SK-N-SH treated with all-trans-retinoic acid at 6 μM for 48 hours (cell line): ENCODE measurements at places on chromosomes 4 and X.
A peak's percentile ranks its signal among the peaks of the same experiment; 100 is the strongest.

DNA sequence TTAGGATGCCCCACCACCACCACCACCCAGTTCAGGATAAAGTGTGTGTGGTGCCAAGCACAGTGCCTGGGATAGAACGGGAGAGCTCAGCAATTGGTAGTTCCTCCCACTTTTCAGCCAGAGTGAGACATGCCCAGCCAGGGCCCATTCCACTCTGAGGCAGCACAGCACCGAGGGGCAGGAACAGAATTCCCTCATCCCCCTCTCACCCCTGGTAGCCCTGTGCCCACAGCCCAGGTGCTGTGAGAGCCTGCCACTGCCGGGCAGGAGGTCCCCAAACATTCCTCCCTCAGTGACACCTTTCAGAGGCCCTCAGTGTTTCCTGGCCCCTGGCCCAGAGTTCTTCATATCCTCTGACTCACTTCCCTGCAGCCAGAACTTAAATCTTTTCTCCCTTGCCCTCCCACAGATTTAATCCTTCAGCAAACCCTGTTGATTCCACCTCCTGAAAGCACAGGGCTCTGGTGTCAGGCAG lies 8.1 kb downstream of the RIPPLY1 start:
- peak; percentile 68 for ATAC-seq

DNA sequence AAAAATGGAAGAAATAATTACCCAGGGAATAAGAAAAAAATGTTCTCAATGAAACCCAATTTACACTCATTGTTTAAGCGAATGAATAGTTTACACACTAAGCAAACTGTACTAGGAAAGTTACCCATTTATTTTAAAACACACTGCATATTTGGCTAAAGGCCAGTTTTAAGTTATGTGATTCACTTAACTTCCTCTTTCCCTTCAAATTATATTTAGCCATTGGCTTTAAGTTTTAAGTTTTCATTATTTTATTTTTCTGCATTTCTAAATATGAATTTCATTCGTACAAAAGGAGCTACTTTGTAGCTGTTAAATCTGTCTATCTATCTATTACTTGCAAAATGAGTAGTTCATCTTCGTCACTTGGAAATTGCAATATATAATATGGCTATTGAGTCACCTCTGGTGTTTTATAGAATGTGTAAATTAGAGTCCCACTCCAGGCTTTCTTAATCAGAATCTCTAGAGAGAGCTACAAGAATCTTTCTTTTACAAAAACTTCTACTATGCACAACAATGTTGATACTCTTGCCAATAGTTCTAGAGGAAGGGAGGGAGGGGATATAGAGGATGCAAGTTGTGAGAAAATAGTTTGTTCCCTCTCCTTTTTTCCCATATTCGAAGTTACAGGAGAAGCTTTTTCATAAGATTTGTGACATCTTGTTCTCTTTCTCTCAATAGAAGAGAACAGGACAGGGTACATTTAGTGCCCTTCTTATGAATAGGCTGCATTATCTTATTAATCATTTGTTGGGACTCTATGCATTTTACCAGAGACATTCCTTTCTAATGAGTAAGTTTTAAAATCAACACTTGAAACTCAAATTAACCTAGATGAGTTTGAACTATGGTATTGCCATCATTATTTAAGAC lies 41.8 kb downstream of the SULT1B1 start:
- ATAC-seq, result peak; percentile 47

DNA sequence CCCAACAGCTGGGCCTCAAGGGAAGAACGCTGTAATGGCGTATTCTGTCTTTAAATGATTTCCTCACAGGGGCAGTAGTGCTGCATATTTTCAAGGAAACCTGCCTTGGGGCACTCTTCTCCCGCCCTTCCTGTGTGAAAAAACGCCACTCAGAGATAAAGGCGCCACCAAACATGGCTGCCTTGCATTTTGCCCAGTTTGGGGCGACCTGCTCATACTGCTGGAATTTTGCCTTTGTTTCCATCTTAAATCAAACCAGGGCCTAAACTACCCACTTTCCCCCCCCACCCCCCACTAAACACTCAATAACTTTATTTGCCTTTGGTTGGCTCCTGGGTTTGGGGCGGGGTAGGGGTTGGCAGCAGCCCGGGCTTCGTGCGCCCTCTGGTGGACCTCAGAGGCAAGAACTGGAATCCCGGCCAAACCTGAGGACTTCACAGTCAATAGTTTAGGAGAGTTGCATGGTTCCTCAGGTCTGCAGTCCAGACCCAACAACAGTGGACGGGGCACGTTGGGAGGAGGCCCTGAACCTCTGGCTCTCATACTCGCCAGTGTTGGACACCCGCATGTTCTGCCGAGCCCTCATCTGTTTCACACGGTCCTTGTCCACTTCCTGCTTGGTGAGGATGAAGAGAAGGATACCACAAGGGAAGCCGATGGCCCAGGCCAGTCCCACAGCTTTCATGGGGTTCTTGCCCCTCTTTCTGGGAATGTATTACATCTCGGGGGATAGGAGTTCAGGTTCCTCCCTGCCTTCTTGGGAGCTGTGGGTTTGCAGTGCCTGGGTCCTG lies 220.1 kb upstream of the STK26 start:
- ATAC-seq, result peak; percentile 96

DNA sequence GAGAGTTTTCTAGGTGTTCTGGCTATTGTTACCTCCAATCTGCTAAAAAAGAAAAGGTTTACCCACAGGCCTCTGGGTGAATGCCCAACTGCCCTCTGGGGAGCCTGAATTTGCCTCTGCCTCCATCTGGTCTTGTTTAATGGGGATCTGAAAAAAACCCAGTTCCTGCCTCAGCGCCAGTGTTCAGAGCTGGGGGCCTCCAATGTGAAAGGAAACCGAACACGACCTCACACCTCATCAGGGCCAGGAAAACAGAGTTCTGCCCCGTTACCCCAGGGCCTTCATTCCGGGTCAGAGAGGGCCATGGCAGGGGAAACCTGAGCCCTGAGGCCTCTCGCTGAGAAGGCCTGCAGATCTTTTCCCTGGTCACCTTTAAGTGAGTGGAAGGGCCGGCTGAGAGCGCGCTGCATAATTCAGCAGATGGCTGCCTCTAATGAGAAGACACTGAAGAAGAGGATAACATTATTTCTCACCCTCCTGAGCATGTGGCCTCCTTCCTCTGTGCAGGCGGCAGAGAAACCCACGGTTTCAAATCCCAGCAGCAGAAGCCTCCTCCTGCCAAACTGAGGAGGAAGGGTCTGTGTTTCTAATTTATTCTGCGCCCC lies 6.8 kb downstream of the SEPTIN6 start:
- peak; percentile 63 for ATAC-seq

DNA sequence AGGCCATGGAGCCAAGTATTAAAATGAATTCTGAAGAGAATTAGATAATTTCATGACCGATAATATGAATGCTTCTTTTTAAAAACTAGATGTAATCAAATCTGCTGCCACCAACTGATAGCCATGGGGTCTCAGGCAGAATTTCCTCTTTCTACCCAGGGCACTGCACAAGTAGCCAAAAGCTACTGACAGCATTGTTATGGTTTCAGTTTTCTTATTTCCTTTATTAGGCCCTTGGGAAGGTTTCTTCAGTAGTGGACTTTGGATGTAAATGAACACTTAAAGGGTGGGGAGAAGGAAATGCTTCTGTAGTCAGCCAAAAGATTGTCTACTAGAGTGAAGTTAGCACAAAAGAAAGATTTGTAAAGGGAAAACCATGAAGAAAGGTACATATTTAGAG lies 686.0 kb downstream of the ADGRL3 start:
- no peak for ATAC-seq

GRCh38 chrX:153766871-153767673 lies 3.0 kb downstream of the PLXNB3 start:
- no peak for ATAC-seq

DNA sequence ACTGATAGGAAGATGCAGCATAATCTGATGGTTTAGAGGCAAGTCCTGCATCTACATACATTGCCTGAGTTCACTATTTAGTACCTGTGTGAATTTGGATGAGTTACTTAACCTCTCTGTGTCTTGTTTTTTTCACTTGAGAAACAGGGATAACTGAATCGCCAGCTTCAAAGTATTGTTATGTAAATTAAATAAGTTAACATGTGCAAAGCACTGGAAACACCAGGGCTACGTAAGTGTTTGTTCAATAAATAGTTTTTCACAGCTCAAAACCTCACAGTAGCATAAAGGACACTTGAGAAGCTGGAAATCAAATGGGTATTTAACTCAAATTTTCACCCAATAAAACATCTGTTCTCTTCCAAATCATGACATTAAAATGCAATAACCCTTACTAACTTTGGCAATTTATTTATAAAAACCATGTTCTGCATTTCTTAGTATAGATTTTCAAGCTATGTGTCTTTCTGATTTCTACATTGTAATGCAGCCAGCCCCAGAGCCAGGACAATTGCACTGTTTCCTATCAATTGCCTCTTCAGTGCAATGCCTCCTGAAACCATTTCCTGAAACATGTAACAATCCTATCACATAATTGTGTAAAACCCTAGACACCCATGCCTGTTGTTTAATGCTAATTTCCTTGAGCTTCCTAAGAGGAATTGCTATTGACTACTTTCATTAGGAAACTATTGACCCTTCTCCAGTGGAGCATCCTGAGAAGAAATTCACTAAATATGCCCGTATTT lies 177.1 kb downstream of the UNC5C start:
- ATAC-seq, result no peak

DNA sequence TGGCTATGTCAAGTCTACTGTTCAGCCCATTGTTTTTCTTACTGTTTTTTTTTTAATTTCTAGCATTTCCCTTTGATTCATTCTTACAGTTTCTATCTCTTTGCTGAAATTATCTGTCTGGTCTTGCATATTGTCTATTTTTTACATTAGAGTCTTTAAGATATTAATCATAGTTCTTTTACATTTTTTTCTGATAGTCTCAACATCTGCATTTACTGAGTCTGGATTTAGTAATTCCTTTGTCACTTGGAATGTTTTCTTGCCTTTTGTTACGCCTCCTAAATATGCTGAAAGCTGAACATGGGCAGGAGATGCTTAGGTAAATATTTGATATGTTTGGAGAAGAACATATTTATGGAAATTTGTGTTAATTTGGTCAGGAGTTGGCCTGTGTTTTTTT lies 10.4 kb downstream of the JADE3 start:
- no peak for ATAC-seq

DNA sequence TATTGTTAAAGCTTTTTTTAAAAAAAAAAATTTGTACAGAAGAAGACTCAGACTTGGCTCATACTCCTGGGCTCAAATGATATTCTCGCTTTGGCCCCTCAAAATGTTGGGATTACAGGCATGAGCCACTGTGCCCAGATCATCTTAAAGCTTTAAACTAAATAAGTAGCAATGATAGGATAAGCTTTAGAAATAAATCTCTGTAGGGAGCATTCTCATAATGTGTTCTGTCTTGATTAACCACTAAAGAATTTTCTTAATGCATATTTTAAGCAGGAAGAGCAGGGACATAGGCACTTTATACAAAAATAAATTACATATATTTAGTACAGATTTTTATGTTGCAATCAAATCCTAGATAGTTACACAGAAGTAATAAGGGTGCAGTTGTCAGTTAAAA lies 667.2 kb downstream of the GRID2 start:
- no peak for ATAC-seq

DNA sequence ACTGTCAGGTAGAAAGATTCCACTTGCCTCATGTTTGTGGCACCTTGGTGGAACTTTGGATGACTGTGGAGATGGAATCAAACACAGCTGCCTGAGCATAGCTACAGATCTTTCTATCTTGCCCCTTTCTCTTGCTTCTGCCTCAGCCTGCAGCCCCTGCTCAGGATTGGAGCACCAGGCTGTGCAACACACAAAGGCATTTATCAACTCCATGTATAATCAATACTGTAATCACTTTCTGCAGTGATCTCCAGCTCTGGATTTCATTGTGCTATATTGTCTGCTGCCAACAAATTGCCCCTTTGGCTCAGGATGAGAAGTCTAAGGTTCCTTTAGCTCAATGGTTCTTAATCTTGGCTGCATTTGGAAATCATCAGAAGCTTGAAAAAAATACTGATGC lies 86.3 kb upstream of the PRPS1 start:
- ATAC-seq, result no peak

GRCh38 chr4:113423631-113424030 lies 337.9 kb downstream of the CAMK2D start:
- ATAC-seq, result no peak

GRCh38 chrX:21004835-21005234 lies 369.4 kb upstream of the CNKSR2 start:
- ATAC-seq, result no peak

- ATAC-seq, result peak; percentile 51; the same call in 1 of the 3 replicates
Observed at GRCh38 chr4:5399790-5400421, 308.5 kb downstream of the EVC2 start.

DNA sequence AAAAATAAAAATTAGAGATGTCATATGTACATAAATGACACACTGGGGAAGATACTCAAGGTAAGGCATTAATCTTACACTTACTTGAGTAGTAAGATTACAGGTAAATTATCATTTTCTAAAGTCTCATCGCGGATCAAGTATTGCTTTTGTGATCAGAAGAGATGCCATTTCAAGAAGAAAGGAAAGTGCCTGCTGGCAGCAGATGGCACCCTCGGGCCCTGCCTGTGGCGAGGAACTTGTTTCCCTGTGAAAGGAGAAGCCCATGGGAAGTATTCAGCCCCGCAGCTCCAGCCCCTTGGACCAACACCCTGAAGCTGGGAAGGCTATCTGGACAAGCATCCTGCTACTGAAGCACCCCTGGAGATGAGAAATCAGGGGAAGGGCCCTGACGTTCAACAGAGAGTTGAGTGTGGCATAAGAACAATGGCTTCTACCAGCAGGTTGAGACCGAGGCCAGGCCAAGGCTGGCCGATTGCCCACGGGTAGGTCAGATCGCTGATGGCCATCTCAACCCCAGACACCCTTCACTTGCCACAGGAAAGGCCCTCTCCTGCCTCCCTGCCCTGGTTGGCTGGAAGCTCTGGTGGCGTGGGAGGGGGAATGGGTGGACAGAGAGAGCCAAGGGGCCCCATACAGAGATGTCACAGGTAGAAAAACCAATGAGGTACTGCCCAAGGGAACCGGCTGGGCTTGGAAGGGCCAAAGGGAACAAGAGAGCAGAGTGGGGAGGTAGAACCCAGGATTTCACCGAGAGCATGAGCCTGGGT lies 18.8 kb upstream of the MXD4 start:
- ATAC-seq, result 0 out of 3 replicates have a peak, but pooled peaks have one; percentile 25

DNA sequence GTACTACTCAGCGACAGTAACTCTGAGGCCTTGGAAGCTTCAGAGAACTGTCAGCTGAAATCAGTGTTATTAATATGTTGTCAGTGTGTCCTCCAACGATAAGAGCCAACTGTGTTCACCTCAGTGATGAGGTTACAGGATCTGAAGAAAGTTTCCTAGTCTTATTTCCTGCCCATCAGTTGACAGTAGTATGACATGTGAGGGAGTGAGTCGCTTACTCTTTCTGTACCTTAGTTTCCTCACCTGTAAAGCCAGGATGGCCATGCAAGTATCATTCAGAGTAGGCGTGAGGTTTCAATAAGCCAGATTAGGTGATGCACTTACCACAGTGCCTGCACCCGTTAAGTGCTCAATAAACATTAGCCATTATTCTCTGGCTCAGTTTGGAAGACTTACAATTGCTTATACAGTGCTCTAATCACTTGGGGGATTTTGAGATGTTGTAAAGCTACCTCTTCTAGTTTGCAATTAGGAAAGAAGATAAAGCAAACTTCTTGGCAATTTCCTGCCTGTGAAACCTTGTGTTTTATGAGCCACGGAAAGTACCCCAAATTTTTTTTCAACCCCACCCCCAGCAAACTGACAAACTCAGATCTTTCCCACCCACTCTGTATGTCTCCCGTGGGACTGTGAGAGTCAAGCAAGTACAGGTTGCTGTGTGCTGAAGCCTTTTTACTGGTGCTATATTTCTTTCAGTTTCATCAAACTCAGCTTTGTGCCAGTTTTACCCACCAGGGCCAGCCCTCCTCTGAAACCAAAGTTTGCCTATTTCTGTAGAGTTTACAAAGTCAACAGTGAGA lies 62.2 kb downstream of the ANXA3 start:
- no peak for ATAC-seq

GRCh38 chrX:88170553-88170952 lies 576.5 kb upstream of the CPXCR1 start:
- no peak for ATAC-seq
